Prostate gland (tissue), 2 donors: ENCODE measurements at places on chromosomes 1 and 21. TPM values are rescaled to one million over a fixed set of nuclear protein-coding genes. Genes with fewer than 3 reads are reported as not detected.

- peak; percentile 45 for DNase-seq
- H3K27me3 ChIP-seq: no peaks in the 10 kb centered on the region
- H3K4me3 ChIP-seq: no peak overlapping the region
- peak overlapping the region; percentile 78 for H3K27ac ChIP-seq
- peaks cover 9% of the 10 kb centered on the region for H3K4me1 ChIP-seq
Observed at GRCh38 chr1:21285055-21285372, 5.2 kb downstream of the ECE1 start.

GRCh38 chr21:34029743-34030528, 43.4 kb upstream of the MRPS6 start:
- no peaks in the 10 kb centered on the region for H3K4me1 ChIP-seq
- H3K27me3 ChIP-seq: no peaks in the 10 kb centered on the region
- no peak for DNase-seq
- H3K4me3 ChIP-seq: no peak overlapping the region
- H3K27ac ChIP-seq: no peak overlapping the region
- no peaks in the 10 kb centered on the region for H3K36me3 ChIP-seq

Gene GPA33
- not detected for total RNA-seq

GRCh38 chr1:110254604-110255391, 44.7 kb downstream of the KCNC4 start:
- no peak for DNase-seq
- H3K4me1 ChIP-seq: no peaks in the 10 kb centered on the region
- no peak overlapping the region for H3K27ac ChIP-seq
- H3K36me3 ChIP-seq: no peaks in the 10 kb centered on the region
- H3K27me3 ChIP-seq: no peaks in the 10 kb centered on the region

DNA sequence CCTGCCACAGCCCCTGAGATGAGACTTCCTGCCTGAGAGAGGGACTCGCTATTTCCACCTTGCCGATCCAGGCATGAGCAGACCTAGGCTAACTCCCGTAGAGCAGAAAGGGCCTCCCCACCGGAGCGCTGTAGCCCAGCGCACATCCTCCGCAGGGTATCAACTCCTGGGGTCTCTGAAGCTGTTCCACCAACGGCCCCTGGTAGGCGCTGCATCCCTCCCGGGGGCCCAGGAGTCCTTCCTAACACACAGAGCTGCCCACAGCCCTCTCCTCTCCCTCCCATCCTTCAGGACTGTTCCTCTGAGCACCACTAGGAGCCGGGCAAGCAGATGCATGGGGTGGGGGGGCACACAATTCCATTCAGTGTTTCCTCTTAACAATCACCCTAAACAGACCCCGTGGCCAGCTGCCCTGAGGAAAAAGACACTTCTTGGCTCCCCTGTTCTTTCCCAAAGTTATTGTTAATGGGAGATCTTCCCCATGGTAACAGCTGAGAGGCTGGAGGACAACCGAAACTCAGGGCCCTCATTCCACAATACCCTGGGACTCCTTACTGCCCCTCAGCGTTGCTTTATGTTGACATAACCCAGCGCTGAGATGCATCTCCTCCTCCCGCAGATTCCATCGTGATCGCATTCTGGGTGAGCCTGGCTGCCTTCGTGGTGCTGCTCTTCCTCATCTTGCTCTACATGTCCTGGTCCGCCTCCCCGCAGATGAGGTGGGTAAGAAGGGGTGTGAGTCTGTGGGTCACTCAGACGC, 7.5 kb downstream of the MRAP start:
- H3K27ac ChIP-seq: no peak overlapping the region
- no peaks in the 10 kb centered on the region for H3K36me3 ChIP-seq
- no peaks in the 10 kb centered on the region for H3K4me1 ChIP-seq
- H3K27me3 ChIP-seq: no peaks in the 10 kb centered on the region

GRCh38 chr1:228205526-228206436, 2.1 kb upstream of the OBSCN start:
- no peak overlapping the region for H3K4me3 ChIP-seq
- DNase-seq: no peak
- no peaks in the 10 kb centered on the region for H3K36me3 ChIP-seq
- H3K27ac ChIP-seq: no peak overlapping the region
- H3K27me3 ChIP-seq: no peaks in the 10 kb centered on the region

GRCh38 chr1:166221316-166221715, 54.5 kb upstream of the FAM78B start:
- no peaks in the 10 kb centered on the region for H3K4me1 ChIP-seq
- no peak for DNase-seq
- H3K4me3 ChIP-seq: no peak overlapping the region
- H3K27ac ChIP-seq: no peak overlapping the region
- no peaks in the 10 kb centered on the region for H3K27me3 ChIP-seq

- no peak overlapping the region for H3K4me3 ChIP-seq
- H3K36me3 ChIP-seq: no peaks in the 10 kb centered on the region
- peaks cover 16% of the 10 kb centered on the region for H3K4me1 ChIP-seq
- peak overlapping the region; percentile 25 for H3K27ac ChIP-seq
Observed at GRCh38 chr1:18900303-18900841, 2.0 kb downstream of the ALDH4A1 start.

Gene SGIP1
- total RNA-seq: 0.59 TPM

DNA sequence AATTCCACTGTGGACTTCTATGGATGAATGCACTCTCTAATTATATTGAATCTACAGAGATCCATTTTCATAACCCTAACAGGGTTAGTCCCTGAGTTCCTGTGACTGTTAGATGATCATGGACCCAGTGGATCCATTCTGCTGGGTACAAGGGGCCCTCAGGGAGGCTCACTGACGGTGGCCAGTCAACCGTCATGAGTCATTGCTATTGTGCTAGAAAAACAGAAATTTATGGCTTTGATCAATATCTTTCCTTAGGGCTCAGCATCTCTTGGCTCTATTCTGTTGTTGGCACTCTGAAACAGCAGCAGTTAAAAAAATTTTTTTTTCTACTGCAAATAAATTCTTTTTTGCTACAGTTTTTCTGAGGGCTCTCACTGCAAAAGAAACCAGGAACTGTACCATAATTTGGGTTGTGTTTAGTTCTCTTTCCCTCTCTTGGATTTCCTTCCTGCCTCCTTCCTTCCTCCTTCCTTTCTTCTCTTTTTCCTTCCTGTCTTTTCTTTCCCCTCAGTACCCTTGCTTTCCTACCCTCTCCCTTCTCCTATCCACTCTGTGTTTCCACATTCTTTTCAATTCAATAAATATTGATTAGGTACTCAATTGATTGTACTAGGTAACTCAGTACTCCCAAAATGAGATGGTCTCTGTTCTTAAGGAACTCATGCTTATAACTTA, 49.5 kb downstream of the UTP25 start:
- no peaks in the 10 kb centered on the region for H3K4me1 ChIP-seq
- DNase-seq: no peak
- H3K36me3 ChIP-seq: no peaks in the 10 kb centered on the region

GRCh38 chr1:222971146-222971545, 156.3 kb downstream of the DISP1 start:
- no peak for DNase-seq

Gene CHRM3
- total RNA-seq: 3.9 TPM

Gene OR2L3
- total RNA-seq: not detected

DNA sequence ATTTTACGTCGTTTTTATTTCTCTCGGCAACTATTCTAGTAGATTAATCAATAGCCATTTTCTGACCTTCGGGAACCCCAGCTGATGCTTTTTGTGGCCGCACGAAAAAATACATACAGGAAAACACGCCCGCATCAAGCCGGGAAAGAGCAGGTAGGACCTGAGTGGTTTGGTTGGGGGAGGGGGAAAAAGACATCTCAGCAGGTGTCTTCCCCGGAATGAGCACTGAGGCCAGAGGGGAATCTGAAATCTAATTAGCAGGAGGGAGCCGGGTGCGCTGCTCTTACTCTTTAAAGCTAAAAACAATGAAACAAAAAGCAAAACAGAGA, 618 bp upstream of the FOXD3 start:
- peak overlapping the region; percentile 27 for H3K4me3 ChIP-seq
- no peak overlapping the region for H3K27ac ChIP-seq
- DNase-seq: no peak
- H3K36me3 ChIP-seq: no peaks in the 10 kb centered on the region
- H3K27me3 ChIP-seq: peaks cover 74% of the 10 kb centered on the region
